ENCODE measurements at places on chromosomes 5 and 9.
A peak's percentile ranks its signal among the peaks of the same experiment; 100 is the strongest.

- peak; percentile 35 for DNase-seq
These were observed 100.4 kb downstream of the RGS3 start for GRCh38 chr9:113563826-113564497.

- no peak for DNase-seq
These were observed 95.4 kb downstream of the MACROH2A1 start for GRCh38 chr5:135303582-135304173.

- no peak for DNase-seq
These were observed 66.1 kb downstream of the NPR3 start for GRCh38 chr5:32777222-32777621.

DNA sequence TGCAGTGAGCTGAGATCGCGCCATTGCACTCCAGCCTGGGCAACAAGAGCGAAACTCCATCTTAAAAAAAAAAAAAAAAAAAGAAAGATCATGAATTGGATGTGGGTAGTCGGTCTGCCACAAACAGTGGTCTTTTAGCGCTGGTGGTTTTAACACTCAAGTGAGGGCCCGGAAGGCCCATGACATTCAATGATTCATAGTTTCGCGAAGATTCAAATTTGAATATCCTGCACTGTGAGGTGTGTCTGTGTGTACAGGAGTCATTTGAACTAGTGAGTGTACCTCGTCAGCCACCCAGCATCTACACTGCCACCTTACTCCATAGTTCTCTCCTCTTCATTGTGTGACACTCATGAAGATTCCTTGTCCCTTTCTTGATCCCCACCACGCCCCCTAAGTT is 41.3 kb downstream of the CFAP77 start:
- DNase-seq = no peak

DNA sequence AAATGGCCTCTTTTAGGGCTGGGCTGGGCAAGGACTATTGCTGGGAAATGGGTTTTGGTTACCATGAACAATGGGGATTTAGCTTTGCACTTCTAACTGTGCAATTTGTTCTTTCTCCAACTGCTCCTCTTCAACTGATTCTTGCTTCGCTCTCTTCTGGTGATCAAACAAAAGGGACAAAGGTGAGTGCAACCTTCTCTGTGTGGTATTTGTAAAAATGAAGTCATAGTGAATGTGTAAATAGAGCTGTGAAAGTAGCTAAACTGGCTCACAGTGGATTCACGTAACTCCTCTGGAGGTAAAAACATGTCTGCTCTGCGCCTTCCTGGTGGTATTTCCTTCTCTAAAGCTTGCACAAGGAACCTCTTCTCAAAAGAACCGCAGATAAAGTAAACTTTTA is 20.9 kb upstream of the SPINK14 start:
- peak; percentile 77 for DNase-seq

GRCh38 chr9:114737118-114737517 is 55.1 kb upstream of the TEX48 start:
- DNase-seq = peak; percentile 30

DNA sequence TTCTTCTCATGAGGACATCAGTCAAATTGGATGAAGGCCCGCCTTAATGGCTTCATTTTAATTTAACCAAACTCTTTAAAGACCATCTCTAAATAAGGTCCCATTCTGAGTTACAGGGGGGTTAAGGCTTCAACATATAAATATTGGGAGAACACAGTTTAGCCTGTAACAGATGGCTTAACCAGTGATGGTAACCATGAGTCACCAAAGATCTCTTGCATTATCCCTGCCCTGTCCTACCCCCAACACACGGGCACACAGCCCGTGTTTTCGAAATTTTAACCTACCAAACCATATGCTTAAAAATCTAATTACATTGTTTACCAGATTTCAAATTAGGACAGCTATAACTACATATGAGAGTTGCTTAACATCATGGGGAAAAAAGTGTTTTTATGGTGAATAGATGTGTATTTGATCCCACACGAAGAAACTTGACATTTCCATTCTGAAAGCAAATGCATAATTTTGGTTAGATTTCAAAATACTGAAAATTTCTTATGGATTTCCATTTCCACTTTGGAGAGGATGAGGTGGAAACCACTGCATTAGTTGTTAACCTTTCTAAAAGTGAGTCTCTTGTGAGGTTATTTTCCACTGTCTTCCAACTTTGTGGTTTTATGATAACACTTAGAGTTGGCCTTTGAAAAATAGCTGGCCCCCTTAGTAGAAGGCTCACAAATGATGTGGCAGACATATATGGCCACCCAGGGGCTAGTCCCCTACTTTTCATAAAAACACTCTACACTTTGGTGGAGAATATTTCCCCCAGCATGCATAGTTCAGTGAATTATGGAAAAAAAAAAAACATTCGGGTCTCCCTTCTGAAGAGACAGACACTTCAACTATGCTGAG is 849.3 kb downstream of the TLE1 start:
- no peak for DNase-seq

DNA sequence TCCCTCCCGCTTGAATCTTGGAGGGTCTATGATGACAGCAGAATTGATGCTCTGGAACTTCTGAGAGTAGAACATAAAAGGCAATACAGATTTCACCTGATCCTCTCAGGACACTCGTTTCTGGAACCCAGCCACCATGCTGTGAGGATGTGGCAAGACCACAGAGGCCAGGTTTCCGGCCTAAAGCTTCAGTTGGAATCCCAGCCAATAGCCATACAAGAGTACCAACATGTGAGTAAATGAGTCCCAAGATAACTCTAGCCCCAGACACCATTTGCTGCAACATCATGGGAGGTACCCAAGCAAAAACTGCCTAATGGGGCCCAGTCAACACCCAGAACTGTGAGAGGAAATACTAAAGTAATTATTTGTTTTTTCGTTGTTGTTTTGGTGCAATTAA is 65.7 kb upstream of the MARCHF11 start:
- no peak for DNase-seq

GRCh38 chr9:110351009-110351467 is 13.4 kb upstream of the TXNDC8 start:
- DNase-seq = no peak

GRCh38 chr9:134868751-134869553 is 11.7 kb upstream of the FCN2 start:
- no peak for DNase-seq

GRCh38 chr5:7671381-7671993 is 179.4 kb downstream of the CFAP90 start:
- DNase-seq = peak; percentile 31

- no peak for DNase-seq
These were observed 250.8 kb upstream of the IRX2 start for GRCh38 chr5:3002230-3002629.

DNA sequence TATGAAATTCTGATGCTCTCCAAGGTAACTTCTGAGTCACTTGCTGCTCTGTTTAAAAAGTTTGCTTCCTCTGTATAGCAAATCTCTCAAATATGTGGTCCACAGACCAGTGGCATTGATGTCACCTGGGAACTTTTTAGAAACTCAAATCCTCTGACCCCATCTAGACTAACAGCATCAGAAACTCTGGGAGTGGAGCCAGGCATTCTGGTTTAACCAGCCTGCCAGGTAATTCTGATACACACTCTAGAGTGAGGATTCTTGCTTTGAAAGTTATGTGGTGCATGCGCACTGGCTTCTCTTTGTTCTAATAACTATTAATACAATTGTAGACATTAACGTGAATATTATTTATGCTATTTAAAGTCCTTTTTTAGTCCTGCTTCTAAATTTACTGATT is 298.1 kb downstream of the SLF1 start:
- DNase-seq = no peak

- DNase-seq = peak; percentile 99
These were observed 1939.8 kb downstream of the EFNA5 start for GRCh38 chr5:105730982-105731381.

DNA sequence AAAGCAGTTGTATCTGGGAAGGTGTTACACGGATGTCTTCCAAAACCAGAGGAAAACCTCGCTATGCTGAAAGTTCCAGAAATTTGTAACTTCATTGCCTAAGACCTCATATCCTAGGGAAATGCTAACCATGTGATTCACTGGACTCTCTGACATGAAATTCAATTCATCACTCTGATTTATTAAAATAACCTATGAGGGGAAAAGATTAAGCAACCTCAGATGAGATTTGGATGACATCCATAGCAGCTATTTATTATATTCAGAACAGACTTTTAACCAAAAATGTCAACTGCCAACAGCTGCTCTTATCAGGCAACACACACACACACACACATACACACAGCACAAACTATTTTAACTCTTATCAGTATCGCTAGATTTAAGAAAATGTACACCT is 1006.4 kb upstream of the CTNND2 start:
- DNase-seq = no peak

GRCh38 chr5:154368041-154368800 is 77.6 kb upstream of the SAP30L start:
- peak; percentile 52 for DNase-seq

GRCh38 chr9:7067169-7067568 is 309.4 kb downstream of the KDM4C start:
- DNase-seq = no peak

DNA sequence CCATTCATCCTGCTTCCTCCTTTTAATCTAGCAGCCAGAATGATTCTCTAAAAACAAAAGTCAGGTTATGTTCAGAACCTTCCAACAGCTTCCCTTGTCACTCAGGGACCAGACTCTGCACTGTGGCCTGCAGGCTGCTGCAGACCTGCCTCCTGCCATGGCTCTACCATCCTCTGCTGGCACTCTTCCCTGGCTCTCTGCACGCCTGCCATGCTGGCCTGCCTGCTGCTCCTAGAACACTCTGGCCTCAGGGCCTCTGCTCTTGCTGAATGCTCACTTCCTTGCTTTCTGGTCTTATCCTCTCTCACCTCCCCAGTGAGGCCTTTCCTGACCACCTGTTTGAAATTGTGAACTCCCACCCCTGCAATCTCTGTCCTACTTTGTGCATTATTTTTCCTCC is 149.4 kb downstream of the CD180 start:
- peak; percentile 90 for DNase-seq

DNA sequence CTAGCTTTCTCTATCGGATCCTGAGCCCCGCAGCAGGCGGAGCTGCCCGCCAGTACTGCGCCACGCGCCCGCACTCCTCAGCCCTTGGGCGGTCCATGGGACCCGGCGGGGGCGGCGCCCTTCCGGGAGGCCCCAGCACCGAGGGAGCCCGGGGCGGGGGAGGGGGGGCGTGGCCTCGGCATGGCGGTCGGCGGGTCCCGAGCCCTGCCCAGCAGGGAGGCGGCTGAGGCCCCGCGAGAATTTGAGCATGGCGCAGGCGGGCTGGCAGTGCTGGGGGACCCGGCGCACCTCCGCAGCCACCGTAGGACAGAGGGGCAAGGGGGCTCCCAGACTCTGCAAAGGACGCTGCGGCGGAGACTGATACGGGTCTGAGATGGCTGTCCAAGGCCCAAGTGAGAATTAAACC is 6.8 kb downstream of the ZDHHC11B start:
- no peak for DNase-seq

GRCh38 chr5:137734962-137735554 is 831 bp downstream of the KLHL3 start:
- DNase-seq = peak; percentile 84

DNA sequence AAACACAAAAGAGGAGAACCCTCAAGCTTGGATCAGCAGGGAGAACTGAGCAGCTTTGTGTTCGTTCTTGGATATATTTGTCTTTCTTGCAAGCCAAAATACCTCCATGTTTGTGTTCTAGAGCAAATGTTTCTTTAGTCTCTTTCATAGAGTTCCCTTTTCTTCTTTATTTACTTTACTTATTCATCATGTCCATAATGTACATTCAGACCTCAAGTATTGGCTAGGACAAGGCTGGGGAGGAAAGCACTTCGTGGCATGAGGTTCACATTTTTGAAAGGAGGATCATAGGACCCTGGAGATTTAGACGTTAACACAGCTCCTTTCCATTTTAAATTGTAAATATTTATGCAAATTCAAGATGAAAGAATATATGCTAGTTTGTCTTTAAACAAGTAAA is 590.2 kb upstream of the MEF2C start:
- no peak for DNase-seq

DNA sequence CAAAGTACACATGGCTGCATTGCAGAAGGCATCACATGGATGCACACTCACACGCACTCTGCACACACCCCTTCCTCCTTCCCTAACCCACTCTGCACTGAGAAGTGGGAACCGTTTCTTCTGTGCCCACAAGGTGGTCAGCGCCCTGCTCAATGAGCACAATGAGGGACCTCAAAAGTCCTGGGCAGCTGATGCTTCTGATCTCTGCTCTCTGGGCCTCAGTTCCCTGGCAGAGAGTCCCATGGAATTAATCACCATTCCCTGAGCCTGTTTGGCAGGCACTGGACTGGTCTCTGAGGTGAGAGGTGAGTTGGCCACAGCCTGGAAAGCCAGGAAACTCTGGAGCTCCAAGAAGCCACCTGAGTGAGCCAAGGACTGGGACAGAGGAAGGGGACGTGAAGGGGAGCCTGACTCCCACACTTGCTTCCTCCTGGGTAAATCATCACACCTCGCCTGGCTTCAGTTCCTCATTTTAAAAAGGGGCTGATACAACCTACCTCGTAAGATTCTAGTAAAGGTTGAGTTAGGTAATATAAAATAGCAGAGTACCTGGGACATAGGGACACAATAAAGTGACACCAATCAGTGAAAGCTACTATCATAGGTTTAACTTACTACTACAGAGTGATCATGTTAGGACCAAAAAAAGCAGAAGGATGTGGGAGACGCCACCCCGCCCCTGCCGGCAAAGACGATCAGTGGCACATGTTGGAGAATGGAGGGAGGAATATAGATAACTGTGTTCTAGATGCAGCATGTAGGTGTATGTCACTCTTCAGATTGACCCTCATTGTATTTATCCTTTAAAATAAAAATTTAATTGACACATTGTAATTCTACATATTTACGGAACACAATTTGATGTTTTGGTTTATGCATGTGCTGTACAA is 21.1 kb upstream of the IGFBPL1 start:
- DNase-seq = no peak

DNA sequence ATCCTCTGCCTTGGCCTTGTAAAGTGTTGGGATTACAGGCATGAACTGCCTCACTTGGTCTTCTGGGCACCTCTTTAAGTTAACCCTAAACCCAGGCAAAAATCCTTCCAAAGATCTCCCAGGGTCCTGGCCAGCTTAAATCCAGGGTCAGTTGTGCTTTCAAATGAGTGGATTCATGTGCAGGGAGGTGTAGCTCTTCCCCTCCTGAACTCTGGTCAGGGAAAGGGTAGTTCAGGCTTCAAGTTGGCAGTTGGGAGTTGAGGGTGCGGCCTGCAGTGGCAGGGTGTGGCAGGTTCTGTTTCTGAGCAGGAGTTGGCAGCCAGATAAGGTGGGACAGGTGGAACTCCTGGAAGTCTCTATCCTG is 3.6 kb downstream of the HNRNPAB start:
- no peak for DNase-seq

GRCh38 chr9:103898550-103898949 is 195.6 kb upstream of the SMC2 start:
- no peak for DNase-seq

- no peak for DNase-seq
These were observed 1.9 kb downstream of the C5 start for GRCh38 chr9:121048175-121048574.

DNA sequence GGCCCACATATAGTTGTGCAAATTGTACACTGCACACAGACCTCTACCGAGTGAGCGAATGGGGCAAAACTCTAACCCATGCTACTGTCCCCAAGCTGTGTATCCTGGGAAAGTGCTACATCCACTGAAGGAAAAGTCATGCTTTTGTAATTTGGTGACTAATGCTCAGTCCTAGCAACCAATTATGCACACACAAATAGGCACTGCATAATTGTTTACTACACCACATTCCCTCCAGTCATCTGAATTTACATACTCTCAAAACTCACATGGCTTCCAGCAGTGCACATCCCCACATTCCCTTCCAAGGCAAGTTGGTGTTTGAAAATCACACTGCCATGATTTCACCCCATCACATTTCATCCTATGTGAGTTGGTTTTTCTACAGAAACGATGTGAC is 125.9 kb upstream of the OSMR start:
- DNase-seq = no peak

GRCh38 chr5:33235824-33236223 is 204.9 kb upstream of the TARS1 start:
- no peak for DNase-seq
